PC-9 (cell line): ENCODE measurements at places on chromosomes 13 and 19. TPM values are rescaled to one million over a fixed set of nuclear protein-coding genes. Genes with fewer than 3 reads are reported as not detected.

DNA sequence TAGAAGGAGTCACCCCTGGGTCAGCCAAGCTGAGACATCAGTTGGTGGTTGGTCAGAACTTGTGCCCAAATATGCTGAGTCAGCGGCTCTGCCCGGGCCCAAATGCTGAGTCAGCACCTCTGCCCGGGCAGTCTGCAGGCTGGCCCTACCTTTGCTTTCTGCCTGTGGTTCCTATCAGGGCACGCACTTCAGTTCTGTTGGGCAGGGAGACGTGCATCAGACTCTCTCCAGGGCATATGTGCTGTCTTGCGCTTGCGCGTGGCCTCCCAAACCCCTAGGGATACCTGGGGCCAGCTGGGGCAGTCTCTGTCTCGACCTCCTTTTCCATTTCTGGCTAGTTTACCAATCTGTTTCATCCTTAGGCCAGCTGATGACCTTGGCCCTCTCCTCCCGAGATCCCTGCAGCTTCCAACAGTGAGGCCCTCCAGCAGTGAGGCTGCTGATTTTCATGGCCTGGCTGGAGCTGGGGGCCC is 24.4 kb upstream of the LDLR start:
- no peak overlapping the region for H3K4me3 ChIP-seq
- H3K27me3 ChIP-seq, result no peaks in the 10 kb centered on the region
- no peaks in the 10 kb centered on the region for H3K4me1 ChIP-seq
- no peak for DNase-seq

Gene CACNG7
- total RNA-seq, result not detected in 2 replicates

- no peak for DNase-seq
- H3K27ac ChIP-seq, result peak overlapping the region; percentile 69
- H3K36me3 ChIP-seq, result no peaks in the 10 kb centered on the region
- no peaks in the 10 kb centered on the region for H3K27me3 ChIP-seq
- H3K4me3 ChIP-seq, result no peak overlapping the region
These were observed 8.8 kb upstream of the METTL21C start for GRCh38 chr13:102703726-102704035.

Gene MBD3L2
- not detected in 2 replicates for total RNA-seq

GRCh38 chr13:28058866-28059613 is 41.3 kb downstream of the FLT3 start:
- no peak for DNase-seq
- peaks cover 45% of the 10 kb centered on the region for H3K27me3 ChIP-seq
- H3K36me3 ChIP-seq, result no peaks in the 10 kb centered on the region

DNA sequence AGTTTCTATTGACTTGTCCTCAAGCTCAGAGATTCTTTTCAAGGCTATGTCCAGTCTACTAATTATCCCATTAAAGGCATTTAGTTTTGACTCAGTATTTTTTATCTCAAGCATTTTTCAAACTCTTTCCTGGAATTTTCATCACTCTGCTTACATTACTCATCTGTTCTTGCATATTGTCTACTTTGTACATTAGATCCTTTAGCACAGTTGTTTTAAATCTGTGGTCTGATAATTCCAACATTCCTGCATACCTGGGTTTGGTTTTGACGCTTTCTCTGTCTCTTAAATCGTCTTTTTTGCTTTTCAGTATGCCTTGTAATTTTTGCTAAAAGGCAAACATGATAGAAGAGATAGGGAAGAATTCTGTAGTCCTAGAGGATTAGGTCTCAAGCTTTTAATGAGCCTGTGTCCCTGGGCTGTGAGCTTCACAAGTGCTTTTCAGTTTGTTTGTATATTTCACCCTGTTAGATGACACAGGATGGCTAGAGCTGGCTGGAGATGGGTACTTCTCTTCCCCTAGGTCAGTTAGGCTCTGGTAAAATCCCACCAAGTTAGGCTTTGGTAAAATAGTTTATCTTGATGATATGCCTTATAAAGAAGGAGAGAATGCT is 46.1 kb upstream of the GPC6 start:
- no peak for DNase-seq
- H3K4me3 ChIP-seq, result no peak overlapping the region
- H3K4me1 ChIP-seq, result no peaks in the 10 kb centered on the region
- no peaks in the 10 kb centered on the region for H3K36me3 ChIP-seq
- H3K27me3 ChIP-seq, result no peaks in the 10 kb centered on the region

Gene CPAMD8
- total RNA-seq, result 23.7 and 25.8 TPM in 2 replicates

DNA sequence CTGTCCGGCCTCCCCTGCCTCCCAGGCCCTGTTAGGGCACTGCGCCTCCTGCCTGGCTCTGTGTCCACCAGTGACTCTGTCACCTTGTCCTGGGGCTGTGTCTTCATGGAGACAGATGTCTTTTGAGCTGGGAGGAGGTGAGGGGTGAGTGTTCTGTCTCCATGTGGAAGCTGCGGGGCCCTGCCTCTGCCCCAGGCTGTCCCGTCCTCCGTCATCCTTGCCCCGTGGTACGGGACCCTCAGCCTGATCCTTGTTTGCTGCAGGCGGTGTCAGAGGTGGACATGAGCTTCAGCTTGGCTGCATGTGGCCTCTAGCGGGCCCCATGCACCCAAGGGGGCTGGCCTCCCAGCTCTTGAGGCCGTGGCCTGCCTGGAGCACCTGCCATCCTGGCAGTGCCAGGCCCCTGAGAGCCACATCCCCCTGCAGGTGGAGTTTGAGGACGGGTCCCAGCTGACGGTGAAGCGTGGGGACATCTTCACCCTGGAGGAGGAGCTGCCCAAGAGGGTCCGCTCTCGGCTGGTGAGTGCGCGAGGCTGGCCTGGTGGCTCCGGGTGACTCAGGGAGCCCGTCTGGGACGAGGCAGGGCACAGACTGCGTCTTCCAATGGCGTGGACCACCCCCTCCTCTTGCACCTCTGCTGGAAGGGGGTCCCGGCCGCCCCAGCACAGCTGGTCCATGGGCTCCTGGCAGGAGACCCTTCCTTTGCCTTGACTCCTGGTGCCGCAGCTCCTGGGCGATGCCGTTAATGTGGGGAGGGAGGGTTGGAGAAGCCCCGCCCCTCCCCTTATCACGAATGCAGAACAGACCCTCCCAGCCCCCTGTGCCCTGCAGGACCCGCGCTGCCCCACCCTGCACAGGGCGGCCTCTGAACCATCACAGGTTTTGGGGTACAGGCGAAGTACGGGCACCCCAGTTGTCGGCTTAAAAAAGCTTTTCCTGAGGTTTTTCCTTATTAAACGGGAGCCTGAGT is 181.3 kb downstream of the KDM4B start:
- no peaks in the 10 kb centered on the region for H3K27me3 ChIP-seq
- no peaks in the 10 kb centered on the region for H3K4me1 ChIP-seq
- no peaks in the 10 kb centered on the region for H3K36me3 ChIP-seq
- no peak for DNase-seq
- no peak overlapping the region for H3K4me3 ChIP-seq
- H3K27ac ChIP-seq, result no peak overlapping the region

Gene TEKTIP1
- 4.7 and 4.9 TPM in 2 replicates for total RNA-seq

Gene PBX4
- total RNA-seq, result 5.7 and 7.4 TPM in 2 replicates

DNA sequence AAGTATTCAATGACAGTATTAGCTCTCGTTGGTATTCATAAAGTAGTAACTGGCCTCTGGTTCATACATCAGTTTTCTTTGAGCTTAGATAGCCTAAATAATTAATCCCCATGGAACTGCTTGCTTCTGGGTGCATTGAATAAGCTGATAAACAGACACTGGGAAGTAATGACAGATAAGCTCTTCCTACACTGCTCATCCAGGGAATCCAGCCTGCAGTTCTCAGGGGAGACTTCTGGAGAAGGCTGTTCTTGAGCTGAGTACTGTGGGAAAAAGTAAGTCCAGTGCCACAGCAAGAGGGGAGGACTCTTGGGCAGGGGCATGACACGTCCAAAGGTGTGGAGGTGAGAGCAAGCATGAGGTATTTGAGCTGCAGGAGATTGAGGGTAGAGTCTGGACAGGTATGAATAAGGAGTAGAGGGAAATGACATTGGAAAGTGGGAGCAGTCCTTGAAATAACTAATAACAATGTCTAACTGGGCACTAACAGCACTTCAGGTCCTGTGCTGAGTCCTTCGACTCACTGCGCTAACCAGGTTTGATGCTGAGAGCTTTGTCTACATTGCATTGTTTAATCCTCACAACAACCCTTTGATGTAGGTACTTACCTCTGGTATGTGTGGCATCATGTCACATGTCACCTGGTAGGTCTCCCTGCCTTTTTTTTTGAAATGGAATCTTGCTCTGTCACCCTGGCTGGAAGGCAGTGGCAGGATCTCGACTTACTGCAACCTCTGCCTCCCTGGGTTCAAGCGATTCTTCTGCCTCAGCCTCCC is 7.2 kb downstream of the GARRE1 start:
- H3K36me3 ChIP-seq, result 0 out of 2 replicates have a peak, but pooled peaks cover 4% of the 10 kb centered on the region
- DNase-seq, result peak; percentile 23
- peaks cover 24% of the 10 kb centered on the region for H3K4me1 ChIP-seq
- no peaks in the 10 kb centered on the region for H3K27me3 ChIP-seq
- H3K4me3 ChIP-seq, result no peak overlapping the region
- no peak overlapping the region for H3K27ac ChIP-seq

DNA sequence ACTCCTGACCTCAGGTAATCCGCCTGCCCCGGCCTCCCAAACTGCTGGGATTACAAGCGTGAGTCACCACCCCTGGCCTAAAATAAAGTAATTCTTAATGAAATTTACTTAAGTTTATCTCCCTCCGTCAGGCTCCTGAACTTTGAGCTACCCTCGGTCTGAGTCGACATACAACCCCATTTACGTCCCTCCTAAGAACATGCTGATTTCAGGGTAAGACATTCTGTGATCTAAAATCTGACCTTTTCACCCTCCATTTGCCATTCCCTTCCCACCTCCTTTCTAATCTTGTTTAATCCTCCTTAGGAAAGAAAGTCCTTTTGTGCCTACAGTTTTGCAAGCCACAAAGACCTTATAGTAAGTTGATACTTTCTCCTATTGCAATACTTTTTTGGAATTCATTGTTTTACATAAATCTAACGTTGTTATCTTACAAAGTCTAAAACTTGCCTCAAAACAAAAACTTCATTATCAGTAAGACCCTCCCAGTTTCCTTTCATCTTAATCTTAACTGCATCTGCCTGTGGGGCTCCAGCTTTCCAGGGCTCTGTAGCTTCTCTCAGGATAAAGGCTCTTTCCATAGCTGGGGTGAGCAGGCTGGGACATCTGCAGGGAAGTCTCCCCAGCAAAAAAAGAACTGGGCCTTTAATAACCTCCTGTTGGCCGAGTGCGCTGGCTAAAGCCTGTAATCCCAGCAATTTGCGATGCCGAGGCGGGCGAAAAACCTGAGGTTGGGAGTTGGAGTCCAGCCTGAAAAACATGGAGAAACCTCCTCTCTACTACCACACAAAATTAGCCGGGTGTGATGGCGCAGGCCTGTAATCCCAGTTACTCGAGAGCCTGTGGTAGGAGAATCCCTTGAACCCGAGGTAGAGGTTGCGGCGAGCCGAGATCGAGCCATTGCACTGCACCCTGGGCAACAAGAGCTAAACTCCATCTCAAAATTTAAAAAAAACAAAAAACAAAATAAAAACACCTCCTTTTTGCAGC is 143.1 kb downstream of the ZNF737 start:
- no peaks in the 10 kb centered on the region for H3K27me3 ChIP-seq
- no peak overlapping the region for H3K27ac ChIP-seq
- H3K4me3 ChIP-seq, result no peak overlapping the region

- no peak overlapping the region for H3K27ac ChIP-seq
- no peaks in the 10 kb centered on the region for H3K4me1 ChIP-seq
- no peak overlapping the region for H3K4me3 ChIP-seq
- H3K36me3 ChIP-seq, result no peaks in the 10 kb centered on the region
These were observed 36.3 kb downstream of the DACH1 start for GRCh38 chr13:71830736-71831135.

Gene LRRC63
- 0.28 TPM in 1 of 2 replicates, not detected in the other for total RNA-seq

DNA sequence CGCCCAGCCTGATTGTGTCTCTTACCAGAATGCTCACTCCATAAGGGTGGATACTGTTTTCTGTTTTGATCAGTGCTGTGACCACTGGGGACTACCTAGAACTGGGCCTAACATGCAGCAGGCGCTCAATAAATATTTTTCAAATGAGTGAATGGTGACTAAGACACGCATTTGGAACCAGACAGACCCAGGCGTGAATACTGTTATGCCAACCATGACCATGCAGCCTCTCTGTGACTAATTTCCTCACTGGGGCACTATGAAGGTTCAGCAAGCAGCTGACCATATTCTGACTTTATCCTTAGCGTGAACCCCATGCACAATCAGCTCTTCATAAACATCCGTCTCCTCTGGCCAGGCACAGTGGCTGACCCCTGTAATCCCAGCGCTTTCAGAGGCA is 13.0 kb upstream of the SPC24 start:
- peak; percentile 21 for DNase-seq
- H3K36me3 ChIP-seq, result no peaks in the 10 kb centered on the region
- H3K27me3 ChIP-seq, result no peaks in the 10 kb centered on the region
- no peak overlapping the region for H3K4me3 ChIP-seq
- H3K4me1 ChIP-seq, result peaks cover 14% of the 10 kb centered on the region; the same call in 1 of the 2 replicates

Gene N4BP2L1
- total RNA-seq, result 3.0 and 4.0 TPM in 2 replicates

- DNase-seq, result peak; percentile 19
- H3K27ac ChIP-seq, result no peak overlapping the region
- no peak overlapping the region for H3K4me3 ChIP-seq
- no peaks in the 10 kb centered on the region for H3K36me3 ChIP-seq
These were observed 180.4 kb downstream of the TM9SF2 start for GRCh38 chr13:99681695-99682094.

- H3K4me1 ChIP-seq, result no peaks in the 10 kb centered on the region
- no peak overlapping the region for H3K27ac ChIP-seq
- H3K36me3 ChIP-seq, result no peaks in the 10 kb centered on the region
- DNase-seq, result no peak
These were observed 67.2 kb upstream of the ZNF527 start for GRCh38 chr19:37303591-37304171.

Gene FRY
- 4.7 and 5.2 TPM in 2 replicates for total RNA-seq

GRCh38 chr13:48255954-48256353 is 22.9 kb downstream of the ITM2B start:
- H3K4me1 ChIP-seq, result no peaks in the 10 kb centered on the region
- no peak overlapping the region for H3K4me3 ChIP-seq
- H3K27ac ChIP-seq, result no peak overlapping the region
- no peak for DNase-seq

GRCh38 chr13:76816394-76816793 is 69.8 kb downstream of the KCTD12 start:
- H3K27ac ChIP-seq, result no peak overlapping the region
- no peak overlapping the region for H3K4me3 ChIP-seq
- no peaks in the 10 kb centered on the region for H3K36me3 ChIP-seq
- no peak for DNase-seq
- H3K4me1 ChIP-seq, result no peaks in the 10 kb centered on the region

- DNase-seq, result peak; percentile 5
- H3K4me1 ChIP-seq, result peaks cover 20% of the 10 kb centered on the region
- peaks cover 5% of the 10 kb centered on the region; the same call in 1 of the 2 replicates for H3K36me3 ChIP-seq
These were observed 644 bp downstream of the MED26 start for GRCh38 chr19:16627193-16627927.

DNA sequence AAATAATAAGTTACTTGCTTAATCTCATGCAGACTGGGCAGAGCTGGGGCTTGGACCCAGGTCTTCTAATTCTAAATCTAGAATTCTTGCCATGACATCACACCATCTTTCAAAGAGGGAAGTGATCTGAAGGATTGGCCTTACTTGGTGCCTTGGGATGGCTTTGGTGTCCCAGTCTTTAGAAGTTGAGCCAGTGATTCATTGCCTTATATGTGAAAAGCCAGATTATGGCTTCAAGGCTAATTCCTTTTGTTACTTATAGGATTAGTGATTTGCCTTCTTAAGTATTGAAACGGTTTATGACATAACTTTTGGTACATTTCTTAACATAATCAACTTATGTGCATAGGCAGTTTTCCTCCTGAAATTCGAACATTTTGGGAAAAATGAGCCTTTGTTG is 14.9 kb downstream of the COG3 start:
- peaks cover 42% of the 10 kb centered on the region for H3K36me3 ChIP-seq
- H3K4me1 ChIP-seq, result no peaks in the 10 kb centered on the region
- no peak overlapping the region for H3K4me3 ChIP-seq
- H3K27ac ChIP-seq, result no peak overlapping the region
- no peaks in the 10 kb centered on the region for H3K27me3 ChIP-seq
- no peak for DNase-seq
